HS-27A (cell line): ENCODE measurements at places on chromosomes 11 and 22.
A peak's percentile ranks its signal among the peaks of the same experiment; 100 is the strongest.

DNA sequence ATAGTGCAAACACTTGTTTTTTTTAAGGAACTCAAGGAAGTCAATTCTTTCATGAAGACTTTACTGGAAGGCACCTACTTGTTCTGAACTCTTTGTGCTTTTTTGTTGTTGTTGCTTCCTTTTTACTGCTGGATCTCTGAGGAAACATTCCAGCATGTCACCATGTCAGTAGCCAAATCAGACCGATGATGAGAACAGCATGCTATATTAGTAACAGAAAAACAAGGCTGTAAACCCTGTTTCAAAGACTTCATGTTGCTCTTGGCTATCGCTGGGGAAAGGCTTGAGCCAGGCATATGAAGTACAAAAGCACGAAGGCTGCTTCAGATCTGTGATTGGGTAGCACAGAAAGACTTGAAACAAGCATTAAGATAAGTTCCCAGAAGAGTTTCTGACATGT is 125.6 kb upstream of the SLC5A12 start:
- no peak for DNase-seq

GRCh38 chr11:4194889-4195288 is 100.3 kb downstream of the RRM1 start:
- DNase-seq = no peak

DNA sequence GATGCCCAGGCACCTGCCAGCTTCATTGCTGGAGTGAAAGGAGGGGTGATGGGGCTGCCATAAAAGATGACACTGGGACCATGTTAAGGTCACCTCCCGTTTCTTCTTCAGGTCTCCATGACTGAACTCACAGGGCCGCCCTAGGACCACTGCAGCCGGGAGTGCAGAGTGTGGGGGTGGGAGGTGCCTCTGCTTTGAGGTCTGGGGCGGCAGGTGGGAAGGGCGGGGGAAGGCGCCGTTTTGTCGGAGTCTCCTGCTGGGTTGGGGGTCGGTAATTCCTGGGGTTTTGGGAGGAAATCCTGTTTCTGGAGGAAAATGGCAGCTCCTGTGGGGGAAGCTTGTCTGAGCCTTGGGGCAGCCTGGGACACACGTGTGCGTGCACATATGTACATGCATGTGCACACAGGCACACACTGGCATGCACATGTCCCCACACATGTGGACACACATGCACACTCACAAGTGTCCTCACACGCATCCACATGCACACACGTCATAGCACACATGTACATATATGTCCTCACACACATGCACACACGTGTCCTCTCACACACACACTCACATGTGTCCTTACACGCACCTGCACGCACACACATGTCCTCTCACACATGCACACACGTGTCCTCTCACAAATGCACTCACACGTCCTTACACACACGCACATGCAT is 990.9 kb downstream of the BRD1 start:
- no peak for DNase-seq

GRCh38 chr11:10263929-10264328 is 30.1 kb downstream of the SBF2 start:
- DNase-seq = no peak

DNA sequence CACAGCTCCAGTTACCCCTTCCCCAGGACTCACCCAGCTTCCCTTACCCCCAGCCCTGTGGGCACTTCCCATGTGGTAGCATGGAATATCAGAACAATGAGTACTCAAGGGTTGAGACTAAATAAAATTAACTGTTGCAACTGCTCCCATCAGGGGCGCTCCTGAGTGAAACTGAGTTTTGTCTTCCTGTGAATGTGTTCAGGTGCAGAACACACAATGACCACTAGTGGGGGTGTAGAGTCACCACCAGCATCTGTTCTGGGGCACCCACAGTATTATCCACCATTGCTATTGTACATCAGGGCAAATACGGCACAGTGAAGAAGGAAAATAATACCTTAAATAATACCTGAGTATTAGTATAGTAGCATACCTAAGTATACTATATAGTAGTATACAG is 689.7 kb downstream of the TBC1D22A start:
- no peak for DNase-seq

DNA sequence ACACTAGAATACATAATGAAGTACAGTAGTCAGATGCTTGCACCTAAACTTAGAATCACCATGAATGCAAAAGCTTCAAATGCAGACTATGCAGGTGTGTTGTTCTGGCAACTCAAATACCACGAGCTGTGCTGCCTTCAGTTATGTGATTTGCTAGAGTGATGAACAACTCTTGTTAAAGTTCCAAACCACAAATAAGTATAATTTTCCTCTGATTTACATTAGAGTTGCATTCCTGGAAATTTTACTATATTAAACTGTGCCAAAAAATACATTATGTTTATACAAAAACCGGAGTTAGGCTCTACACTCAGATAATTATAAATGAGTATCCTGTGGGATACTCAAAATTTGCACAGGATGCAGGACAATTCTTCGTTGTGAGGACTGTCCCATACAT is 3.0 kb downstream of the TMEM218 start:
- no peak for DNase-seq

GRCh38 chr11:99531468-99531867 is 510.7 kb downstream of the CNTN5 start:
- no peak for DNase-seq

DNA sequence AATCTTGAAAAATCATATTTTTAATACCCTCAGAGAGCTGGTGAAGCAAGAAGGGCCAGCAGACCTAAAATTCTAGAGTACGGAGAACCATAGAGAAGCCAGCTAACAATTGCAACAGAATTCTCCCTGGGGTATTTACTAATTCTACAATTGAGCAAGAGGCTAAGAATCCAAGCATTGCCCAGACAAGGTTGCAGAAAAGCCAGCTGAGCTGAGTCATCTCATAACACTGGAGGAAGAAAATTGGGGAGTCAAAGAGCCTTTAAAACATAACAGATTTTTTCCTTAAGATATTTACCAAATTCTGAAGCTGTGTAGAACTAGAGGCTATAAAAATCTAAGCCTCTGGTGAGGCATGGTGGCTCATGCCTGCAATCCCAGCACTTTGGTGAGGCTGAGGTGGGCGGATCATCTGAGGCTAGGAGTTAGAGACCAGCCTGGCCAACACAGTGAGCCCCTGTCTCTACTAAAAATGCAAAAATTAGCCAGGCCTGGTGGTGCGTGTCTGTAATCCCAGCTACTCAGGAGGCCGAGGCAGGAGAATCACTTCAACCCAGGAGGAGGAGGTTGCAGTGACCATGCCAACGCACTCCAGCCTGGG is 13.6 kb upstream of the TMEM216 start:
- peak; percentile 42 for DNase-seq

GRCh38 chr11:14972581-14973495 is 687 bp upstream of the CALCA start:
- DNase-seq = no peak

- DNase-seq = no peak
Measured at GRCh38 chr11:100705447-100705846, 18.4 kb downstream of the ARHGAP42 start.

DNA sequence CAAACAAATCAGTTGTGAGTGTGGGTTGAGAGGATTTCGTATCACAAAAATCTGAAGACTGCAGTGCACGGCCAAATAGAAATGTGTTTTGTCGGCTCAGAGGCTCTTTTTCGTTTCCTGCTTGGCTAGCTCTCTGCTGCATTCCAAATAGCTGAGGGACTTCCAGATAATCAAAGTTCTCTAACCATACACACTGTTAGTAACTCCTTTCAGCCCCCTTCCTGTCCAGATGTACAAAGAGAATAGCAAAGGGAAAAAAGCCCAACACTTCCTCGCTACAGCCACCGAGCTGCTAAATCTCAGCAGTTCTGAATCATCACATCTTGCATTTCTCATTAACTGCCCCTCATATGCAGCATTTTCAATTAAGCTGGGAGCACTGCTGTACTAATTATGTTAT is 203.1 kb downstream of the TENM4 start:
- no peak for DNase-seq

- DNase-seq = no peak
Measured at GRCh38 chr11:113286009-113286408, 28.4 kb upstream of the TTC12 start.

DNA sequence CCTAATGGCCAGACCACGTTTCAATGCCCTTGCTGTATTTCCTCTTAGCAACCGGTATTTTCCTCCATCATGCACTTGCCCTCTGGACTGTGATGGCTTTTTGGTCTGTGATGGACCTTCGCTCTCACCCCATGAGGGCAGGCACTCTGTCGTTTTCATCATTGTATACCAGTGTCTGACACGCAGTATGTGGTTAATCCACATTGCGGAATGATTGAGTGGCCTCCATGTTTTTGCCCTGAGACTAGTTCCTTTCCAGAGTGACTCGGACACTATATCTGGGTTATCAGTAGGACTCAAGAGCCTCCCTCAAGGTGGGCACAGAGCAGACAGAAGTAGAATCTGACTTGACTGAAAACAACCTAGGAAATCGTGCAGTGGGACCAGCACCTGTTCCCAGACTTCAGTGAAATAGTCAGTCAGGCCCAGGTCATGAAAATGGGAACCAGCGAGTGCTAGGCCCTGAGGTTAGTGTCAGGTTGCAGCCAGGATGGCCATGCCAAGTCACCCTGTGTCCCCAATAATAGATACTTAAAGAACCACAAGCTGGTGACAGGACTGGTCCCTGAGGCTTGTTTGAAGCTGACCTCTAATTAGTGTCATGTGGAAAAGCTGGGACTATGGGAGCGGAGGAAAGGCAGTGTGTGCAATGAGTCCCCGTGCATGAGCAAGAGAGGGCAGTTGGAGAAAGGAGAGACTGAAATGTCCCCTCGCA is 464.7 kb downstream of the INSC start:
- no peak for DNase-seq

DNA sequence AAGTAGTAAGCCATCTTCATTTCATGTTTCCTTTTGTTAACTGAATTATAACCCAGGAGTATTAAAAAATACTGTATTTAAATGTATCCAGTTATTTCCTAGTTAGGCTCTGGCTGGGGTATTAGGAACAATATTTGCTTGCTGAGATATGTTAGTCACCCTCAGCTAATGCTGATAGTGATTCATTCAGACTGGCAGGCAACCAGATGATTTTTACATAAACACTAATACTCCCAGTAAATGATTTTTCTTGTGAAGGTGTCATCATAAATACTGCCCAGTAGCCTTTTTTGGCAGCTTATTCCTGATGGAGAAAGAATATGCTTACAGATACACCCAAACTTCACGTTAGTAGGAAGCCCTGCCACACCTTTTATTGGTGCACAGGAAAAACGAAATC is 8.1 kb downstream of the YWHAH start:
- peak; percentile 47 for DNase-seq

- DNase-seq = peak; percentile 36
Measured at GRCh38 chr11:82927264-82927880, 25.8 kb downstream of the DDIAS start.

DNA sequence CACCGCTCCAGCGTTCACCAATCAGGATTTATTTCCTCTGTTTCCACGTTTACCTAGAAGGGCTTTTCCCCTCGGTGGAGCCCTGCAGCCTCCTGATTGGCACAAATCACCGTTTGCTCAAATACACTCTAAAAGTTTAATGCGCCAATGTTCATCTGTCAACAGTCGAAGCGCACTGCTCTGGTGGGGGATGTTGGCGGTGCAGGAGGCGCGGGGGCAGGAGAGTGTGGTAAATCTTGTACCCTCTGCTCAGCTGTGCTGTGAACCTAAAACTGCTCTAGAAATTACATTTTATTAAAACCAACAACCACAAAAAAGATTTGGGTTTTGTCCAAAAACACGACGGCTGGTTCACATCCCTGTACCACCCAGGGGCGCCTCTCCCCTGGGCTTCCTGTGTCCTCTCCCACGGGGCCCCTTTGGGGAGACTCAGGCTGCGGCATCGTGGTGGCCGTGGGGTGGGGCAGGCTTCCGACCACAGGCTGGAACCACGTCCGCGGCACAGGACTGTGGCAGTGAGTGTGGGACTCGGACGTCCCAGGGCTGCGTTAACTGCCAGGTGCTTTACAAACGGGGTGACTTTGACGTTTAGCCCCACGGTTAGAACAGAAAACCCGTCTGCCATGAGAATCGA is 13.5 kb downstream of the TTLL8 start:
- no peak for DNase-seq

- DNase-seq = no peak
Measured at GRCh38 chr11:24233041-24233440, 263.8 kb upstream of the LUZP2 start.

GRCh38 chr11:27242591-27242990 is 120.4 kb downstream of the CCDC34 start:
- no peak for DNase-seq

DNA sequence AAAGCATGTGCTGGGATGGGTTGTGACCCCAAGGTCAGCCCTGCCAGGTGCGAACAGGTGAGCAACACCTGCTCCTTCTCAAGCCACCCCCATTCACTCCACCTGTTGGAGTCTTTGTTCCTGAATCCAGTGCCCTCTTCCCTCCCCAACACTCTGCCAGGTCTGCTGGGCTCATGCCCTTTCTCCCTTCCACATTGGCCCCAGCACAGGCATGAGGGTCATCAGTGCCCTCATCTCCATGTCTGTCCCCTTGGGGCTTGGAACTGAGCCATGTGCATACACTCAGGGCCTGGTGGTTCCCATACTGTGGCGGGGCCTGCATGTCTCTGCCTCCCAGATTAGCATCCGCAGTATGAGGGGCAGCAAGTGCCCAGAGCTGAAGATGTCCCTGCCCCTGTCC is 19.1 kb downstream of the RFPL2 start:
- no peak for DNase-seq

DNA sequence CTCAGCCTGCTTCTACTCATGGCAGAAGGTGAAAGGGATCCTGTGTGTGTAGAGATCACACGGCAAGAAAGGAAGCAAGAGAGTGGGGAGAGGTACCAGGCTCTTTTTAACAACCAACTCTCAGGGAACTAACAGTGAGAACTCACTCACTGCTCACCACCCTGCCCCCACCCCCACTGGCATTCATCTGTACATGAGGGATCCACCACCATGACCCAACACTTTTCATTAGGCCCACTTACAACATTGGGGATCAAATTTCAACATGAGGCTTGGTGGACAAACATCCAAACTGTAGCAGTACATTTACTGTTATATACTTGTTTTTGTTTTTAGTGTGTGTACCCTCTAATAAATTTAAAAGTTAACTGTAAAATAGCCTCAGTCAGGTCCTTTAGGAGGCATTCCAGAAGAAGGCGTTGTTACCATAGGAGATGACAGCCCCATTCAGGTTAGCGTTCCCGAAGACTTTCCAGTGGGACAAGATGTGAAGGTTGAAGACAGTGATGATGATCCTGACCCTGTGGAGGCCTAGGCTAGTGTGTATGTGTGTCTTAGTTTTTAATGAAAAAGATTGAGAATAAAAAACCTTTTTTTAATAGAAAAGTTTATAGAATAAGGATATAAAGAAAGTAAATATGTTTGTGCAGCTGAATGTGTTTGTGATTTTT is 11.3 kb downstream of the CUL5 start:
- DNase-seq = no peak

GRCh38 chr11:6625156-6625831 is 6.1 kb upstream of the TPP1 start:
- DNase-seq = no peak

- DNase-seq = no peak
Measured at GRCh38 chr11:65183201-65183891, 1.6 kb downstream of the CAPN1 start.

- no peak for DNase-seq
Measured at GRCh38 chr11:68965901-68966853, 14.6 kb downstream of the MRGPRD start.
